HT-29 (cell line): ENCODE measurements at places on chromosomes 5 and 9. TPM values are rescaled to one million over a fixed set of nuclear protein-coding genes. Genes with fewer than 3 reads are reported as not detected.
A peak's percentile ranks its signal among the peaks of the same experiment; 100 is the strongest.

The FST gene
- not detected in 2 replicates for total RNA-seq

DNA sequence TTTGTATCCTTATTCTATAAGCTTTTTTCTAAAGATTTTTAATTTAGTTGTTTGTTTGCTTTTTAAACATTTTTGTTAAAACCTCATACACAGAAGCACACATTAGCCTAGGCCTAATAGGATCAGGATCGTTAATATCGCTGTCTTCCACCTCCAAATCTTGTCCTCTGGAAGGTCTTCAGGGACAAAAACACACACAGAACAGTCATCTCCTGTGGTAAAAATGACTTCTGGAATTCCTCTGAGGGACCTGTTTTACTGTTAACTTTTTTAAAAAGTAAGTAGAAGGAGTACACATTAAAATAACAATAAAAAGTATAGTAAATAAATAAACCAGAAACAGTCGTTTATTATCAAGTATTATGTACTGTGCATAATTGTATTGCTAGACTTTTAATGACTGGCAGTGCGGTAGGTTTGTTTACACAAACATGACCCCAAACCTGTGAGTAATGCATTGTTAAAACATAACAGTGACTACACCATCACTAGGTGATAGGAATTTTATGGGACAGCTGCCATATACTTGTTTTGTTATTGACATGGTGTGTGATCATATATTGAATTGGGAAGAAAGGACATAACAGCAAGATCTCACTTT is 109.6 kb downstream of the ZCCHC7 start:
- DNase-seq, result peak; percentile 39

DNA sequence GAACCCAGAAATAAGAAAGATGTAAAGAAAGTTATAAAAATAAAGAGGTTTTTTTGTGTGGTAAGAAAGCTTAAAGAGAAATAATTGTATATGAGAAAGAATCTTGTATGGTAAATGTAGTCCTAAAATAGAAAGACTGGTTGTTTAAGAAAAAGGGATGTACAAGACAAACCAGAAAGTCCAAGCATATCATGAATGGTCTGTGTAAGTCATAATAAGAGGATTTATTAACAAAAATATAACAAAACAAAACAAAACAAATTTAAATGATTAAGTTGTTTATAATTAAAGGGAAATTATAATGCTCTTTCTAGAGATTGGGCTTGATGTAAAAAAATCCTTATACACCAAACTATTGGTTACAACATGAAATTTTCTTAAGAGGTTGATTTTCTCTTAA is 590.4 kb upstream of the PTGER4 start:
- DNase-seq, result no peak

The NR4A3 gene
- total RNA-seq, result 0.13 TPM in 1 of 2 replicates, not detected in the other

- DNase-seq, result no peak
Observed at GRCh38 chr9:132144708-132145365, 17.0 kb upstream of the NTNG2 start.

DNA sequence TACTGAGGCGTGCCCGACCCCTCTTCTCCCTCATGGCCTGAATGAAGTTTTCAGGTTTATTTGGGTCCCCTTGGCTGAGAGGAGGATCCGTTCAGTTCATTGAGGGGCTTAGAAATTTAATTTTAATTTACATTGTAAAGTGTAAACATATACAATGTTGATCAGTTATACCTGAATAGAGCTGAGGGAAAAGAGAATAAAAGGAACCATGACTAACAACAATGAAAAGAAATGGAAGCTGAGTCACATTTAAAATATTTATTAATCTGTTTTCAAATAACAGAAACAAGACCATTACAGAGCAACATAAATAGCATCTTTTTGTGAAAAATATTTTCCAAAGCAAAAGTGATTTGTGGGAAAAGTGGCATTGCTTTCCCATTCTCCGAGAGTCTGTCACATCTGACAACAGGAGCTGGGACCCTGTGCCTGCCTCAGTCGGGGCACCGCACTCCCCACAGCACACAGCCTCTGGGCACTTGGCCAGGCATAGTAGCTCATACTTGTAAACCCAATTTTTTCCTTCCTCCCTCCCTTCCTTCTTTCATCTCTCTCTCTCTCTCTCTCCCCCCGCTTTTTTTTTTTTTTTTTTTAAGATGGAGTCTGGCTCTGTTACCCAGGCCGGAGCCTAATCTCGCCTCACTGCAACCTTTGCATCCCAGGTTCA is 28.7 kb downstream of the PROP1 start:
- DNase-seq, result no peak
